Hepatocyte (in vitro differentiated cells): ENCODE measurements at places on chromosomes 12 and 14.

- DNase-seq, result no peak
These were observed 226.3 kb downstream of the ERC1 start for GRCh38 chr12:1217191-1217949.

GRCh38 chr12:7221486-7221885 lies 32.0 kb downstream of the PEX5 start:
- no peak for DNase-seq

- peak; percentile 49 for DNase-seq
These were observed 7.5 kb downstream of the KLRG1 start for GRCh38 chr12:8996682-8997405.

GRCh38 chr12:69657376-69658137 lies 41.5 kb downstream of the BEST3 start:
- DNase-seq, result no peak

DNA sequence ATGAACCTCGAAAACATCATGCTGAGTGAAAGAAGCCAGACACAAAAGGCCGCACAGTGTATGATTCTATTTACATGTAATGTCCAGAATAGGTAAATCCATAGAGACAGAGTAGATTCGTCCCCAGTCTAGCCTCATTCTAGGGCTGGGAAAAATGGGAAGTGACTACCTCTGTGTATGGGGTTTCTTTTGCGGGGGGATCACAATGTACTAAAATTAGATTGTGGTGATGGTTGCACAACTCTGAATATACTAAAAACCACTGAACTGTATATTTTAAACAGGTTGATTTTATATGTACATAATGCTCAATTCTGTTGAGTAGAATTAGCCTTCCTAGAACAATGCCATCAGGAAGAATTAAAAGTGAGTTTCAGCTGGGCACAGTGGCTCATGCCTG lies 6.3 kb upstream of the RILPL2 start:
- DNase-seq, result no peak

DNA sequence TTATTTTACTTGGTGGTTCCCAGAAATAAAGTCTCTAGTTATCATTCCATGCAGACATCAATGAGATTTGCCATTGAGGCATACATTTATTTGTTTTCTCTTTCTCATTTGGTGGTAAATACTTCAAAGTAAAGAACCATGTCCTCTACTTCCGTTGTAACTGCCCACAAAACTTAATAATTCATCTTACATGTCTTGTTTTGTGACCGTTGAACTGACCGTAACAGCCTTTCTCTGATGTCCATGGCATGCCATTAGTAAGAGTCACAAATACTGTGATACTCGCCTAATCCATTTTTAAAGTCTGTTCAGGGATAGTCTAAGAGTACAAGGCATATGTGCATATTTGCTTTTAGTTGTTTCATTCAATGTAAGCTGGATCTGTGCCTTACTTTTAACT lies 145.3 kb downstream of the ETV6 start:
- no peak for DNase-seq

GRCh38 chr12:82981150-82981549 lies 294.4 kb downstream of the TMTC2 start:
- DNase-seq, result no peak

- no peak for DNase-seq
These were observed 82.7 kb downstream of the GRIP1 start for GRCh38 chr12:66596199-66596598.
